ENCODE measurements at places on chromosomes 5 and 9.

GRCh38 chr5:6858419-6858818 is 145.2 kb downstream of the TENT4A start:
- no peak for DNase-seq

- DNase-seq: no peak
These were observed 54.4 kb downstream of the ADAMTS2 start for GRCh38 chr5:179290681-179291540.

- DNase-seq: no peak
These were observed 582.0 kb upstream of the TUSC1 start for GRCh38 chr9:26260238-26260637.

DNA sequence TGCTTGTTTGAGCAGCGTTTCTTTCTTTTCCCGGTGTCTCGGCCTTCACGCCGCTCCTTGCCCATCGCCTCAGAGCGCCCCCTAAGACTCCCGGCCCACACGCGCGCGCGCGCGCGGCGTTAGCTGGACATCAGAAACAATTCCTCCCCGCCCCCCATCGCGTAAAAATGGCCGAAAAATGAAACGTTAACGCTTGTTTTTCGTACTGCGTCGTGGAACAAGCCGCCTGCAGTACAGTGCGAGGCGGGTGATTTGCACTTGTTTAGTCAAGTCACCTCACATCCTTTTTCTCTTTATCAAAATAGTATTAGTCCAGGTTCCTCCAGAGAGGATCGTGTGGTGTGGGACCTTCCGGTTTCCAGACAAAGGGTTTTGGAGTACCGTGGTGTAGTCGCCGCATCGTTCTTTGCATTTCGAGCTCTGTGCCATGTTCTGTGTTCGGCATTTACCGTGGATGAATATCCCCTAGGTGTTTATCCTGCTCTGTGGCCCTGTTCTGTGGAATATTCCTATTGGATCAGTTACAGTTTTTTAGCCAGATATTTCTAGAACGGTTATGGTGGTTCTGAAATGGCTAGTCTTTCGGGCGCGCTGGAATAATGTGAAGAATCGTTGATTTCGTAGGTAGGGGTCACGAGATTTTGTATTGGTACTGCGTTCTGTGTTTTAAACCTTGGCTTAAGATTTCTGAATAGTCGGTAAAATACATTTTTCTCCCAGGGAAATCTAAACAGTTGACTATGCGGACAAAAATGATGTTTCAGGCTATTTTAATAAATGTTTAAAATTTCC is 1.0 kb downstream of the MATR3 start:
- DNase-seq: peak; percentile 71

GRCh38 chr5:110707260-110707844 is 19.1 kb downstream of the TMEM232 start:
- DNase-seq: no peak

DNA sequence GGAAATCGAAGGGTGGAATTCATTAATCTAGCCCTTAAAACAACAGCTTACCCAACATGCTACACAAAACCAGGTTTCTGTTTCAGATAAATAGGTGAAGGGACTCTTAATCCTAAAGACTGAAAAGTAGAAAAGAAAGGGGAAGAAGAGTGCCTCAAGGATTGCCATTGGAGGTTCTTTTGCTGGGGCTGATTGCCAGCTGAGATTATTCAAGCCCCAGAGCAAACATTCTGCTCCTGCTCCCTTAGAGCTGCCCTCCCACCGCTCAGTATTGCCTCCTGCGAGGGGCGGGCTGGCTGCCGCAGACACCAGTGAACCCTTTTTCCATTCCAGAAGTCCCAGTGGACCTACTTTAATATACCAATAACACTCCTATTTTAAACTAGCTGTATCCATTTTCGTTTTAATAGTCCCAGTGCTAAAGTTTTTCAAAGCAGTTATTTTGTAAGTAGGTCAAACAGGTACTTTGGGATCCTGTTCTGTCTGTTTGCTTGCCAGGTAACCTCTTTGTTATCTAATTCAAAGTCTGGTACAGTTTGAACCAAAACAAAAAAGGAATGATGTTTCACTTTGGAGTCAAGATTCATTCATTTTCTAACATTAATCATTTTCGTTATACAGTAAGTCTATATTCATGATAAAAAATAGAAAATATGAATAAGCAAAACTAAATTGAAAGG is 38.6 kb downstream of the HMGCS1 start:
- DNase-seq: no peak
